LNCaP clone FGC (cell line): ENCODE measurements at places on chromosomes 1 and 21.

DNA sequence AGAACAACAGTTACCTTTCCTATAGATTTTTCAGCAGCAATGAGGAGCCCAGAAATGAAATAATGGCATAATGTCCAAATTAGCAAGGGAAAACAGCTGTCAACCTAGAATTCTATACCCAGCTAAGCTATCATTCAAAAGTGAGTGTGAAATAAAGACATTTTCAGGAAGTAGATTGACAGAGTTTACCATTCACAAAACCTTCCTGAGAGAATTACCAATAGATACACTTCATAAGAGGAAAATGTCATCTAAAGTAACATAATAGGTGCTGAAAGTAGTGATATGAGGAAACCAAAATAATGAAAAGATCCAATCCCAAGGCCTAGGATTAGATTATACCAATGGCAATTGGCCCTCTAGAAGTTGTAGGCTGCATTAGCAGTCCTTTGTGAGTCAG lies 34.6 kb downstream of the OBSCN start:
- DNase-seq = no peak

GRCh38 chr1:207056673-207057072 lies 3.6 kb downstream of the PFKFB2 start:
- DNase-seq = no peak

GRCh38 chr1:185681034-185681633 lies 53.1 kb upstream of the HMCN1 start:
- peak; percentile 26 for DNase-seq

GRCh38 chr21:33568448-33568847 lies 20.0 kb downstream of the DONSON start:
- no peak for DNase-seq

GRCh38 chr1:88463401-88463985 lies 220.6 kb upstream of the PKN2 start:
- DNase-seq = no peak

DNA sequence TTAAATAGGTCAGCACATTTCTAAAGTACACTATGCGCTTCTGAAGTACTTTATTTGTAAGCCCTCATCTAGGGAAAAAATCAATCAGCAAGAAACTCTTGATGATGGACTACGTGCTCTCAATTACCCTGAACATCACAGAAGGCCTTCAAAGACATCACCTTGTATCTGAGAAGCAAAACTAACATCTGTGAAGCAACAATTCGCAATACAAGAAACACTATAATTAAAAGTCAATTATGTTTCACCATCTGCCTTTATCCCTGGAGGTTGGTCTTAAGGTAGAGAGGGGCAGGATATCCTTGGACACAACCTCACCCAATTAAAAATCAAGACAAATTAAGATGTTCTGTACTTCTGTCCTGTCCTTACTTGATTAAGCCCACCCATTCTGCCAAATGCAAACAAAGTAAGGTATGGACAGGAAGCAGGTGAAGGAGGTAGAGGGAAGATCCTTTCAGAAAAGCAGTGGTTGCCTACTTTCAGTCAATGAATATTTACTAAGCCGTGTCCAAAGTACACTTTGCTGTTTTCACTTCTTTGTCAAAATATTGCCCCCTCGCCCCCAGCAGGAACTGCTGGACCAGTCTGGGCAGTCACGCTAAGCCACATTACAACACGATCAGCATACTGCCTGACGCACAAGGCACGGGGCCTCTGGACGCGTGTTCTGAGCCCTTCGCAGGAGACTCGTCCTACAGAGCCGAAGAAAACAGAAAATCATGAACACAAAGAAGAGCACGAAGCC lies 887 bp downstream of the SLC19A2 start:
- no peak for DNase-seq

DNA sequence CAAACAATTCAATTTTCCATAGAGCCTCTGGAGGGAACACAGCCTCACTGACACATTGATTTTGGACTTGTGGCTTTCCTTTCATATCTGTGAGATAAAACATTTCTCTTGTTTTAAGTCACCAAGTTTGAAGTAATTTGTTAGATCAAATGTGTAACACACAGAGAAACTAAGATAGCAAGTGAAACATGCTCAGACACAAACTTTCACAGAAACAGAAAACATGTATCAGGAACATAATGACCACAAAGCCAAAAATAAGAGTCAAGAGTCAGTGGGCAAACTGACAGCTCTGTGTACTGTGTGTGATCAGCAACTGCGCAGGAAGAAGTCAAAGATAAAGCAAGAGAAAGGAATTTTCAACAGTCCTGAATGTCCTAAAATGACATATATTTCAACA lies 1237.5 kb downstream of the AMY1C start:
- DNase-seq = no peak

- DNase-seq = no peak
Measured at GRCh38 chr1:203202431-203203245, 16.1 kb upstream of the CHI3L1 start.

GRCh38 chr1:195908121-195908520 lies 700.1 kb downstream of the KCNT2 start:
- no peak for DNase-seq

DNA sequence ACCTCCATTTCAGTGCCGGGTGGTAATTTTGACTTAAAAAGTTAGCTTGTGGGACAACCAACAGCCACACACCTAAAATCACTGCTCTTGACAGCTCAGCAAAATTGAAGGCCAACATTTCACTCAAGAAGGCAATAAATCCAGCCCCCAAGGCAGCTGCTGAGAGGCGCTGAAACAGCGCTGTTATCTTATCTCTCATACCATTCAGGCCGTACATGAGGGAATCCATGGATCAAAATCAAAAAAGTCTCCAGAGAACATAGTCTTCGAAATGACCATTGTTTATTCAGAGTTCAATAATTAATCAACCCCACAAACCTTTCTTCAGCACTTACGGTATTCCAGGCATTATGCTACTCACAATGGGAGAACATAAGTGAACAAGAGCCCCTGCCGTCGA lies 38.5 kb downstream of the ZBTB18 start:
- DNase-seq = no peak

DNA sequence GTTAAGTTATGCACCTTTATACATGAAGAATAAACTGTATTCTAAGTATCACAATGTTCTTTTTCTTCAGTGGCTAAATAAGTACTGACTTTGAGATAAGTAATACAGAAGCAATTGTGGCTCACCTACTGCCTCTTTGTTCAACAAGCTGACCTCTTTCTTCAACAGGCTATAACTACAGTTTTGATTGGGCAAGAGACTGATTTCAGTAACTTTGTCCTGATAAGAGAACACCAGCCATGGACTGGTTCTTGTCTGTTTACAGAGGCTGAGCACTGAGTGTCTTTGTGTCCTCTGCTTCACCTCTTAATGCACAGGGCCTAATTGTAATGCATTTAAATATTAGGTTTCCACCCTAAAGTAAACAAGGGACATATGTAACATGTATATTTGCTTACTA lies 34.6 kb upstream of the PDE4B start:
- peak; percentile 13 for DNase-seq

DNA sequence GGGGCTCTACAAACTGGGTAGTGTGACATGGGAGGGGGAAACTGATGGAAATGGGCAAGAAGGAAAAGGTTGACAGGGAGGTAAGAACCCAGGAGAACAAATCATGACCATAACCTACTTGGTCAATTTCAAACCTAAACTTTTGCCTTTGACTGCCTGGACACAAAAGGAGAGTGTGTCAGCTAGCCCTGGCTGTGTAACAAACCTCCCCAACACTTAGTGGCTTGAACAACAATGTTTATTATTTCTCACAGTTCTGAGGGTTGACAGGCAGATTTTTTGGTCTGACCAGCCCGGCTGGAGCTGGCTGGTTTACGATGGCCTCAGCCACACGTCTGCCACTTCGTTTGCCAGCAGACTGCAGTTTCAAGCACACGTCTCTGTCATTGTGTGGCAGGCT lies 92.5 kb downstream of the WDR4 start:
- no peak for DNase-seq

GRCh38 chr1:153560241-153560640 lies 5.4 kb downstream of the S100A2 start:
- no peak for DNase-seq

- no peak for DNase-seq
Measured at GRCh38 chr1:100034470-100034869, 64.7 kb downstream of the SLC35A3 start.

DNA sequence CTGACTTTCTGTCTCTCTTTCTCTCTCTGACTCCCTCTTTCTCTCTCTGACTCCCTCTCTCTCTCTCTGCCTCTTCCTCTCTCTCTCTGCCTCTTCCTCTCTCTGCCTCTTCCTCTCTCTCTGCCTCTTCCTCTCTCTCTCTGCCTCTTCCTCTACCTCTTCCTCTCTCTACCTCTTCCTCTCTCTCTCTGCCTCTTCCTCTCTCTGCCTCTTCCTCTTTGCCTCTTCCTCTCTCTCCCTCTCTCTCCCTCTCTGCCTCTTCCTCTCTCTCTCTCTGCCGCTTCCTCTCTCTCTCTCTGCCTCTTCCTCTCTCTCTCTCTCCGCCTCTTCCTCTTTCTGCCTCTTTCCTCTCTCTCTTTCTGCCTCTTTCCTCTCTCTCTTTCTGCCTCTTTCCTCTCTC lies 18.6 kb upstream of the ANKRD45 start:
- DNase-seq = no peak
